ENCODE measurements at places on chromosomes 16 and 17. TPM values are rescaled to one million over a fixed set of nuclear protein-coding genes. Genes with fewer than 3 reads are reported as not detected.

The UTS2R gene
- not detected for total RNA-seq

The CIAO2B gene
- 81.7 TPM for total RNA-seq

The ZNF287 gene
- total RNA-seq, result 4.3 TPM

The HBA2 gene
- total RNA-seq, result not detected

The CCDC182 gene
- total RNA-seq, result not detected

The CTF1 gene
- total RNA-seq, result 11.6 TPM

The PIK3R6 gene
- not detected for total RNA-seq

The FAM117A gene
- total RNA-seq, result 15.0 TPM

The MYH8 gene
- not detected for total RNA-seq

Data from PC-9 (cell line).